ENCODE measurements at places on chromosomes 7 and 10. TPM values are rescaled to one million over a fixed set of nuclear protein-coding genes. Genes with fewer than 3 reads are reported as not detected.

Gene NKX1-2
- not detected for total RNA-seq

Gene NODAL
- total RNA-seq: not detected

Gene LIPK
- not detected for total RNA-seq

DNA sequence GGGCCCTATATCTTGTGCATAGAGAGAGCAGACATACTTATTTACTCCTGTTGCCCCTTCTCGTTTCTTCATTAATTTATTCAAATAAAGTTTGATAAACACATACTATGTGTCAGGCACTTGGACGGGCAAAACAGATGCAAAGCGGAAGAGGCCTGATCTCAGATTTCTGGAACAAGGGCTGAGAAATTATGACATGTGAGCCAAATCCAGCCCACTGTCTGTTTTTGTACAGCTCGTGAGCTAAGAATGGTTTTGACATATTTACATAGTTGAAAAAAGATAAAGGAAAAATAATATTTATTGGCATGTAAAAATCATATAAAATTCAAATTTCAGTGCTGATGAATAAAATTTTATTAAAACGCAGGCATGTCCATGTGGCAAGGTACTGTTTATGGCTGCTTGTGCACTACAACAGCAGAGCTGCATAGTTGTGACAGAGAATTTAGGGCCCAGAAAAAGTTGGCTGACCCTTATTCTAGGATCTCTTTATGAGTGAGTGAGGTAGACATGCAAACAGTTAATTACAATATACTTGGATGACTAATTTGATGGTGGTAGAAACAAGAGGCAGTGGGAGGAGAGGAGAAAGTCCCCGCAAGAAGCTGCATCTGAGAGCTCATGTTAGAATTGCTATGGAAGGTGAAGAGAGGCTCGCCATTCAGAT, 68.1 kb upstream of the ITPRID1 start:
- no peaks in the 10 kb centered on the region for H3K4me1 ChIP-seq
- no peak overlapping the region for H3K4me3 ChIP-seq
- H3K27ac ChIP-seq: no peak overlapping the region
- DNase-seq: no peak
- H3K27me3 ChIP-seq: no peaks in the 10 kb centered on the region

GRCh38 chr7:139734395-139734794, 43.4 kb downstream of the HIPK2 start:
- H3K27ac ChIP-seq: no peak overlapping the region
- peaks cover 65% of the 10 kb centered on the region for H3K4me1 ChIP-seq
- no peaks in the 10 kb centered on the region for H3K27me3 ChIP-seq
- H3K4me3 ChIP-seq: no peak overlapping the region
- no peak for DNase-seq
- no peaks in the 10 kb centered on the region for H3K36me3 ChIP-seq
